Activated gamma-delta T cell (primary cell): ENCODE measurements at places on chromosomes 6 and 20.

DNA sequence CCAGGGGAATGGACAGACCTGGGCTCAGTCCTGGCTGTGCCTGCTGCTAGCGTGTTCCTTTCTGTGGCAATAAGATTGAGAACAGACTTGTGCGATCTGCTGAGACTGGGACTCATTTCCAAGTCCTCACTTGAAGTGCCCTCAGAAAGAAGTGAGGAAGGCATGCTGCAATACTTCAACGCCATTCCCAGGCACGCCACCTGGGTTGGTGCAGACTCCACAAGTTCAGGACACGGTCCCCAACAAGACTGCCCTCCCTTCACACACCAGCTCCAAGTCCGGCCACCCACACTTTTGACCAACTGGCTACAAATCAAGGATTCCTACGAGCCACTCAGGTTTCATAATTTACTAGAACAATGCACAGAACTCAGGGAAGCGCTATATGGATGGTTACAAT lies 391.8 kb upstream of the SULF2 start:
- DNase-seq, result no peak

- DNase-seq, result no peak
These were observed 21.9 kb upstream of the ZSCAN9 start for GRCh38 chr6:28203201-28203600.

DNA sequence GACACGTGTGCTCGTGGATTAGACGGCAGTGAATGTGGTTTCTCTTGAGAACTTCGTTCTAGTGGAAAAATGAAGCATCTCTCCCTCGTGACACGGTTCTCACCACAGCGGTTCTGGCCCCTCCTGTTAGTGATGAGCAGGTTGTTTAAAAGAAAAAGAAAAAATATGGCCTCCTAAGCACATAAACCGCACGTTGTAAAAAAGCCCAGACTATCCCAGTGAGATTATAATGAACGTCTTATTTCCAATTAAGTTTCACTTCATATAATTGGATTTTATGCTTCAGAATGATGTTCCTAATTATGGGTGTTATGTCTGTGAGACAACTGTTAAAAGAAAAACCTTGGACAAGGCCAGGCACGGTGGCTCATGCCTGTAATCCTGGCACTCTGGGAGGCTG lies 74.5 kb upstream of the FRMD1 start:
- DNase-seq, result no peak

GRCh38 chr6:136359851-136360250 lies 70.2 kb upstream of the BCLAF1 start:
- DNase-seq, result no peak

- DNase-seq, result no peak
These were observed 11.6 kb upstream of the ARMC12 start for GRCh38 chr6:35725081-35725708.

- no peak for DNase-seq
These were observed 674.5 kb downstream of the PRKN start for GRCh38 chr6:162053084-162053483.

DNA sequence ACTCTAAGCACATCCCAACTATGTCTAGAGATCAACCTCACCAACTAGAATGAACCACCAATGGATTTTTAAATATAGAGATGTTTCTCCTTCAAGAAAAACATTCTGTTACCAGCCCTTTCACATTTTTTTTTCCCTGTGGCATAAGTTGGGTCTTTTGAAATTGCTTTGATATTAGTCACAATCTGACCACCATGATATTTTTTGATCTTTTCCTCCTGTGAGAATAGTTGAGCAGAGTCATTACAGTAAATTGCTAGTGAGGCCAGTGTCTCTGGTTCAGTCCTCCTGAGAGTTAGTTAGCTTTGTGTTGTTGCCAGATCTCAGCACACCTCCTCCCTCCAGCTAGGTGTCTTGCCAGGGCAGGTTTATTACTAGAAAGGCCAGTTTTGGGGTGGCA lies 79.7 kb upstream of the MYLIP start:
- DNase-seq, result no peak

GRCh38 chr6:149342525-149342924 lies 25.0 kb downstream of the TAB2 start:
- no peak for DNase-seq

DNA sequence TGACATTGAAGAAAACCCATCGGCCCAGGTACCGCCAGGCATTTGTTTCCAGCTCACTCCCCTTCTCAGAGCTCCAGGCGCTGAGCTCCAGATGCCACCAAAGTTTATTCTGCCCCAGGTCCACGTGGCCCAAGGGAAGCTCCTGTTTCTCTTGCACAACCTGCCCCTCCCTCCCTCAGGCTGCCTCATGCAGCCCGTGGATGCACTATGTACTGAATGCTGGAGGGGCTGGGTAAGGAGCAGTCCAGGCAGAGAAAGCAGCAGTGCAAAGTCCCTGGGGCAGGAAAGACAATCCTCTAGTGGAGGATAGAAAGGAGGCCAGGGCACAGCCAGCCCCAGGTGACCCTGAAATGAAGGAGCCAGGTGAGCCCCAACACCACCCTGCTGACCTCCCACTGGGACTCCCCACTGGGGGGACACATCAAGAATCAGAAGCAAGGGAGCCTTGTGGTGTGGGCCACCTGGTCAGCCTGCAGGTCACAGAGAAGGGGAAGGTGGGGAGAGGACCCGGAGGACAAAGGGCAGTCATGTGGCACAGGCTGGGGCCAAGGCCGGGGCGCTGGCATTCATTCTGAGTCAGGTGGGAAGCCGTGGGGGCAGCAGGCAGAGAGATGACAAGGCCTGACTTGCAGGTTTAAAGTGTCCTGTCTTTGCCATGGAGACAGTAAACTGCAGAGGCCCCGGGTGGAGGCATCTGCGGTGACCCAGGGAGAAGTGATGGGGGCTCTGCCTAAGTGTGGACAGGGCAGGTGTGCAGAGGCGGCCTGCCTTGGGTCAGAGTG lies 230.1 kb downstream of the PREX1 start:
- DNase-seq, result no peak

DNA sequence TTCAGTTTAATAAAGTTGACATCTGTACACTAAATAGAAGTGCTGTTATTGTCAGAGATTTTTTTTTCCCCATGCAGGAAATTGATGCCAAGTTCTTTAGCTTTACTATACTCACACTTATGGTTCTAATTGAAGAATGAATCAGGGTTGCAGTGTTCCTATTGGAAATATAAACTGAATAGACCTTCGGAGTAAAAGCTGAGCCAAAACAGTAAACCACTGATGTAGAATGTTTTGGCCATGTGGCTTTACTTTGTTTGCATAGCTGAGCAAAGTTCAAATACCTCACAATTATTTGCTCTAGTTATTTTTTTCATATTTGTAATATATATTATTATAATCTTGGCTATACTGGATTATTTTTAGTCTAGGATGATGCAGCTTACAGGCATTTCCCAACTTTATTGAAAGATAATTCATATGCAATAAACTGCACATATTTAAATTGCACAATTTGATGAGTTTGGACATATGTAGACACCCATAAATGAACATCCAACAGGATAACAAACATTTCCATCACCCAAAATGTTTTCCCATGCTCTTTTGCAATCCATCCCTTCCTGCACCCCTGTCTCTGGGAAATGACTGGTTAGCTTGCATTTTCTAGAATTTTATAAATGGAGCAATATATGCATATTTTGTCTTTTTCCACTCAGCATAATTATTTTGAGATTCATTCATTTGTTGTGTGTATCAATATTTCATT lies 105.8 kb upstream of the NOX3 start:
- no peak for DNase-seq

DNA sequence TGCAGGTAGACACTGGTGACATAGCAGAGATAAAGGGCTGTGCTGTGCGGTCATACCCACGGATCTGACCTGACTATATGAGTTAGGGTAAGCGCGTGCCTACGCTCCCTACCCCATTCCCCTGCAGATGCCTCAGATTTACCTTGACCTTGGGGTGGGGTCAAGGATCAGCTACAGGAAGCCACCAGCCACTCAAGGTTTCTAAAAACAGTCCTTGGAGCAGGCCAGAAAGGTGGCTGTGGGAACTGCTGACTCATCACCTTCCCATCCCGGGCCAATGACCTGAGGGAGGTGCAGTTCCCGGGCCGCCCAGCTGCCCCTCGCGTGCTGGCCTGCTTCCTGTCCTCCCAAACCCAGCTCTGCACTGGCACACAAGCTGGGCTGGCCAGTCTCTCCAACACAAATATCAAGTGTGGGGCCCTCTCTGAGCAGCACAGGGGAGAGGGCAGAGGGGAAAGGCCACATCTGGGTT lies 23.0 kb downstream of the KCNK5 start:
- no peak for DNase-seq

GRCh38 chr20:41142245-41142644 lies 4.9 kb downstream of the PLCG1 start:
- no peak for DNase-seq

DNA sequence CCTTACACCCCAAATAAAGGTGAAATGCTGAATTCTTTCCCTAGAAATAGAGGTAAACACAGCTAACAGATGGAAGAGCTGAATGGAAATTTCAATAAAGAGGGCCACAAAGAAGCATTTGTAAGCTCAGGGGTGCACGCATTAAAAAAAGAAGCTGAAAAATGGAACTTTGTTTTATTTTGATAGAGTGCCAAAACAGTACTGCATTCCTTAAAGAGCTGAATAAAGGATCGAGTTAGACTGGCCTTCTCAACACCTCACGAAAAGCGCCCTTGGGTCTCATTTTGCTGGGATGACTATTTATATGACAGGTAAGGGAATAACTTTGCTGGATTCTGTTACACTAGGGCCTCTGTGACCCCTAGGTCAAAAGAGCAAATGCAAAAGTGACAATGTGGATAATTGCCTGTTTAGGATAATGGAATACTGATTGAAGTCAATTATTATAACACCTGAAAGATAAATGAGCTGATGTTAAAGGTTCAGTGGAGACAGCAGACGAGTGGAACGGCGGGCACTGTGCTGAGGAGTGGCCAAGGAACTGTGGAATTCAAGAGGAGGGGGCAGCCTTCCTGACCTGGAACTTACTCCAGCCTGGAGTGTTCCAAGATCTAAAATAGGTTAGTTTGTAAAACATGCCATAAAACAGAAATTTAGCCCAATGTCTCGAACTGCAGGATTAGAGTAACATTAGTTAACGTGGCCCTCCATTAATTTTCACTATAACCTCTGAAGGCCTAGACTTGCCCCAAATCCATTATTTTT lies 168.4 kb downstream of the FOXC1 start:
- DNase-seq, result no peak
